Vagina (tissue), 2 donors: ENCODE measurements at places on chromosomes 13 and 19.

- no peak overlapping the region for H3K27ac ChIP-seq
- peaks cover 7% of the 10 kb centered on the region for H3K4me1 ChIP-seq
- peak; percentile 69 for DNase-seq
- no peaks in the 10 kb centered on the region for H3K27me3 ChIP-seq
- H3K4me3 ChIP-seq = no peak overlapping the region
These were observed 46.3 kb downstream of the IRS2 start for GRCh38 chr13:109740121-109740520.

- H3K4me3 ChIP-seq = no peak overlapping the region
- no peak overlapping the region for H3K27ac ChIP-seq
- DNase-seq = no peak
- no peaks in the 10 kb centered on the region for H3K27me3 ChIP-seq
- no peaks in the 10 kb centered on the region for H3K4me1 ChIP-seq
- no peaks in the 10 kb centered on the region for H3K36me3 ChIP-seq
These were observed 96.3 kb downstream of the TBC1D4 start for GRCh38 chr13:75385708-75386083.

DNA sequence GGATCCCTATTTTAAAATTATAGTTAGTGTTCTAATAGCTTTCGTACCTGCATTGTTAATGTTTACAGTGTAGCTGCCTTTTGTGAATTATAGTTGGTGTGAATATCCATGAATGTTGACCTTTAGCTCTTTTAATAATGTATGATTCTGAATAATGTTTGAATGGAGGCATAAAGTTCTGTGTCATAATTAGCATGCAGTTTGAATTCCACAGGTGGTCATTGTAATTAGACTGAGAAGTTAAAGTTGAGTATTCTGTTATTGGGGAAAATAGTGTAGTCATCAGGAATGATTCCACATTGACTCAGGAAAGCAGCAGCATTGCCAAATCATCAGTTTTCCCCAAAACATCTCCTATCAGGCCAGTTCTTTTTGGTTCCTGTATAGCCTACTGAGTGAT, 12.1 kb downstream of the GPR18 start:
- H3K27ac ChIP-seq = no peak overlapping the region
- no peaks in the 10 kb centered on the region for H3K27me3 ChIP-seq
- no peaks in the 10 kb centered on the region for H3K36me3 ChIP-seq
- H3K4me1 ChIP-seq = no peaks in the 10 kb centered on the region
- no peak for DNase-seq

DNA sequence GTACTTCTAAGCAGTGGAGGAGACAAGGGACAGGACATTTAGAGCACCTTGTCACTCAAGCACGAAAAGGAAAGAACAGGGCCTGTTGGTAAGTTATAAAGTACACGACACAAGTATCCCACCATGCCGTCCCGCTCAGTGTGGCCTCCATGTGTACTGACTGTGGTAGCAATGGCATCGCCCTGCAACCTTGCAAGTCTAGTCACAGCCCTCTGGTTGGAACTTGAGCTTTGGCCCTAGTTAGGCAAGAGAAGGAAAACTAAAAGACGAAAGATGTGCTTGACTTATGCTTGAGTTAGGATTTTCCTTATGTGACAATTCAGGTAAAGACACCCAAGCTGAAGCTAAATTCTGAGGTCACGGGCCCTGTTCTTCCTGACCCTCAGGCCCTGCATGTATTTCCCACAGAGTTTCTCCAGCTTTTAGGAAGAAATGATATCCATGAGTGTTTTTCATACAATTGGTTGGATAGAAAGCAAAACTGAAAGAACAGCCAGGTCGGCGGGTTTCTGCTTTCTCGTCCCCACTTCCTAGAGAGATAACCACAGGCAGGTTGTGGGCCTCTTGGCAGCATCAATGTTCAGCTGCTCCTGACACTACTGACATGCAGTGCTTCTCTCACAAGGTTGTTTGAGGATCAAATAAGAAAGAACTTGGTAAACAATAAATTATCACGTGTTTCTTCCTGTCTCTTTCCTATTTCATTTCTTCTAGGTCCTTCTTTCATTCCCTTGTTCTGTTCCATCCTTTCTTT, 216.2 kb downstream of the IRS2 start:
- H3K27ac ChIP-seq = no peak overlapping the region
- no peaks in the 10 kb centered on the region for H3K27me3 ChIP-seq
- H3K36me3 ChIP-seq = no peaks in the 10 kb centered on the region
- no peak for DNase-seq
- H3K4me1 ChIP-seq = no peaks in the 10 kb centered on the region
- H3K4me3 ChIP-seq = no peak overlapping the region

GRCh38 chr13:110690516-110690915, 15.4 kb downstream of the CARS2 start:
- no peak for DNase-seq
- no peaks in the 10 kb centered on the region for H3K36me3 ChIP-seq
- H3K27me3 ChIP-seq = no peaks in the 10 kb centered on the region
- H3K4me1 ChIP-seq = no peaks in the 10 kb centered on the region

DNA sequence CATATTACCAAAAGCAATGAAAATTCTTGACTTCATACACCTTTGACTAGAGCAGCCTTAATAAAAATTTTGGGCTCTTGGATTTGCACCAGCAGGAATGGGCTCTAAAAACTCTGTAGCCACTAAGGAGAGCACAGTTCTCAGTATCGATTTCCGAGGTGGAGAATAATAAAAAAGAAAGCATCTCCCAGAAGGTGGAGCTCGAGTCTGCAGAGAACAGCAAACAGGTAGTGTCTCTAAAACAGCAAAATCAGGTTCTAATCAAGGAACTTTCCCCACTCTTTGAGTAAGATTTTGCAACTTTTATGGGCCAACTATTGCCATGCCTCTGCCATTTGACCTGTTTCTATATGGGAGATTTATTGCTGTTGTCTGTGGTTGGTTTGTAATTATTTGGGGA, 258.7 kb upstream of the GPC6 start:
- H3K27me3 ChIP-seq = no peaks in the 10 kb centered on the region
- H3K4me3 ChIP-seq = no peak overlapping the region
- no peak for DNase-seq
- H3K36me3 ChIP-seq = no peaks in the 10 kb centered on the region

DNA sequence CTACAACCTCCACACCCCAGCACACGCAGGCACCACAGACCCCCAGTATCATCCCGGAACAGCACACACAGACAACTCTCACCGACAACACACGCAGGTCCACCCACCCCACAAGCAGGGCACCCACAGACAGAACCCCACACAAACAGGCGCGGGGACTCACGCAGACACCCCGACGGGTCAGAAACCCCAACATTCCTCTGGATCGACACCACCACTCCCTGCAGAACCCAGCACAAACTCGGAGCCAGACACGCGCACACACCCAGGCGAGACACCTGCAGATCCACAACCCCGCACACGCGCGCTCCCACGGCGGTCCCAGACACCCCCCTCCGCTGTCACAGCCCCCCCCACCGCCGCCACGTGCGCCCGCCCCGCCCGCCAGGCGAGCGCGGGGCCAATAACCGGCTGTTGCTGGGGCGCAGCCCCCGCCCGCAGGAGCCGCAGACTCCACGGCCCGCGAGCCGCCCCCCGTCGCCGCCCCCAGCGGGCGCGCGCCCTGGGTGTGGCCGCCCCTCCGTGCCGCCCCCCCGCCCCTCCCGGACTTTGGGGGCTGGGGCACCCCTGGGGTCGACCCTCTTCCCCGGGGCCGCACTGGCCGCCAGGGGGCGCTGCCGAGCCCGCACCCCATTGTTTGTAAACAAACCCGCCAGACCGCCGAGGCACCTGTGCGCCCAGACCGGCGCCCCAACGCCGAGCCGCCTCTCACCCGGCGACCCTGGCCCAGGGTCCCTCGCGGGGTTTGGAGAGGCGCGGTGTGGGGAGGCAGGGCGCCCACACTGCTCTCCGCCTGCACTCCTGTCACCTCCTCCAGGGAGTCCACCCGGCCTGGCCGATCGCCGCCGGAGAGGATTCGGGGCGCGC, 712 bp downstream of the BBC3 start:
- DNase-seq = no peak
- peak overlapping the region; percentile 85 for H3K4me3 ChIP-seq
- H3K4me1 ChIP-seq = peaks cover 58% of the 10 kb centered on the region
- no peaks in the 10 kb centered on the region for H3K36me3 ChIP-seq
- peak overlapping the region; percentile 100 for H3K27ac ChIP-seq

GRCh38 chr13:26760832-26761582, 421 bp upstream of the GPR12 start:
- H3K27me3 ChIP-seq = no peaks in the 10 kb centered on the region
- H3K4me3 ChIP-seq = no peak overlapping the region
- DNase-seq = no peak
- no peak overlapping the region for H3K27ac ChIP-seq

- H3K4me1 ChIP-seq = peaks cover 27% of the 10 kb centered on the region
- no peaks in the 10 kb centered on the region for H3K27me3 ChIP-seq
- no peak for DNase-seq
- H3K36me3 ChIP-seq = no peaks in the 10 kb centered on the region
- no peak overlapping the region for H3K4me3 ChIP-seq
These were observed 13.8 kb downstream of the SLC7A1 start for GRCh38 chr13:29581666-29582065.

GRCh38 chr13:105491345-105491744, 1044.1 kb downstream of the EFNB2 start:
- H3K4me3 ChIP-seq = no peak overlapping the region
- H3K27me3 ChIP-seq = no peaks in the 10 kb centered on the region
- no peaks in the 10 kb centered on the region for H3K4me1 ChIP-seq
- no peak for DNase-seq

- peaks cover 15% of the 10 kb centered on the region for H3K36me3 ChIP-seq
- no peaks in the 10 kb centered on the region for H3K4me1 ChIP-seq
- no peaks in the 10 kb centered on the region for H3K27me3 ChIP-seq
- DNase-seq = no peak
- no peak overlapping the region for H3K27ac ChIP-seq
These were observed 25.0 kb downstream of the MEGF8 start for GRCh38 chr19:42350417-42350816.

GRCh38 chr13:58953638-58954037, 1210.1 kb downstream of the DIAPH3 start:
- DNase-seq = no peak
- H3K27ac ChIP-seq = no peak overlapping the region
- H3K27me3 ChIP-seq = no peaks in the 10 kb centered on the region
- H3K36me3 ChIP-seq = no peaks in the 10 kb centered on the region

GRCh38 chr13:114102521-114103288, 29.7 kb downstream of the RASA3 start:
- H3K27ac ChIP-seq = no peak overlapping the region
- no peak overlapping the region for H3K4me3 ChIP-seq
- no peaks in the 10 kb centered on the region for H3K27me3 ChIP-seq
- peaks cover 61% of the 10 kb centered on the region for H3K4me1 ChIP-seq

DNA sequence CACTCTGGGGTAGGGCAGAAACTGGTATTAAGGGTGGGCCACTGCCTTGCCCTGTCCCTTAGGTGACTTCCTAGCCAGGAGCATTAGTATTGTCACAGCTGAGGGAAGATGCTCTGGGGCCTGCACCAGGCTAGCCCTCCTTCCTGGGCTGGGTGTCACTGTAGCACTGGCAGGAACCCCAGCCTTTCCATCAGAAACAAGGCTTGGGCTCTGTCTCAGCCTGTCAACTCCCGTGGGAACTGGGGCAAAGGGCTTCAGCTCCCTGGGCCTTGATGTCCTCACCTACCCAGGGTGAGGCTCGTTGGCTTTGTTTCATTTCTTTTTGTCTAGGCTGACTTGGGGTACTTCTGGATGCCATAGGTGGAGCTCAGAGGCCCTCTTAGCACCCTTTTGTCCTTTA, 18.0 kb downstream of the PAF1 start:
- peaks cover 4% of the 10 kb centered on the region for H3K36me3 ChIP-seq
- no peaks in the 10 kb centered on the region for H3K27me3 ChIP-seq
- H3K27ac ChIP-seq = peak overlapping the region; percentile 94
- peaks cover 33% of the 10 kb centered on the region for H3K4me1 ChIP-seq
- no peak for DNase-seq

- H3K27me3 ChIP-seq = no peaks in the 10 kb centered on the region
- no peak overlapping the region for H3K4me3 ChIP-seq
- no peak overlapping the region for H3K27ac ChIP-seq
These were observed 5.0 kb upstream of the MTMR6 start for GRCh38 chr13:25292301-25292700.

GRCh38 chr13:26787961-26788360, 27.4 kb upstream of the GPR12 start:
- H3K27ac ChIP-seq = no peak overlapping the region
- no peaks in the 10 kb centered on the region for H3K36me3 ChIP-seq
- H3K4me3 ChIP-seq = no peak overlapping the region
- H3K27me3 ChIP-seq = no peaks in the 10 kb centered on the region

GRCh38 chr13:59960683-59961082, 203.0 kb downstream of the DIAPH3 start:
- DNase-seq = no peak
- no peak overlapping the region for H3K27ac ChIP-seq
- no peak overlapping the region for H3K4me3 ChIP-seq
- no peaks in the 10 kb centered on the region for H3K4me1 ChIP-seq

DNA sequence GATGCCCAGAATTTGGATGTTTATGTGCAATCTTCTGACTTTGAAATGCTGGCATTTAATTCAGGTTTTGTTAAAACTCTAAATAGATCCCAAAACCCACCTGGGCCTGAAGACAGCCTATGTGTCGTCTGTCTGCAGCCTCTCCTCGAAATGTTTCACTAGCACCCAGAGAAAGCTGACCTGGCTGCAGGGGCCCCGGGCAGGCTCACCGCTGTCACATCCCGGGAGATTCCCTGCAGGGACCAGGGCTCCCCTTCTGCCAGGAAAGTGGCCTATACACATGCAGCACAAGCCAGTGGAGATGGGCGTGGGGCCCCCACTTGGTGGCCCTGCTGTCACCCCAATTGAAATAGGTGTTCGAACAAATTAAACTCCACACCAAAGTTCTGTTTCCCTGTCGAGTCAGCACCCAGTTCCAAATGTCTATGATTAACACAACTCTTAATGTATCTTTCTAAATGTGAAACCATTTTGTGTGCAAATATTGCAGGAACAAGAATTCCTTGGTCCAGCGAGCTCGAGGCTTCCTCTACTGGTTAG, 145.8 kb upstream of the ZNF507 start:
- no peaks in the 10 kb centered on the region for H3K36me3 ChIP-seq
- no peak overlapping the region for H3K27ac ChIP-seq
- H3K27me3 ChIP-seq = no peaks in the 10 kb centered on the region
- no peak for DNase-seq

GRCh38 chr19:47573071-47574026, at the start of gene ZNF541:
Gene ZNF541 (minus strand): TSS chr19:47573148. CDS start chr19:47555856, 17,292 bp downstream.
- peak within 1 kb of the TSS; percentile 37 for H3K4me3 ChIP-seq
- H3K36me3 ChIP-seq = no peaks in the 10 kb centered on the region
- H3K4me1 ChIP-seq = peaks cover 9% of the 10 kb centered on the region
- no peak for DNase-seq
